ENCODE measurements at places on chromosomes 11 and 22.

DNA sequence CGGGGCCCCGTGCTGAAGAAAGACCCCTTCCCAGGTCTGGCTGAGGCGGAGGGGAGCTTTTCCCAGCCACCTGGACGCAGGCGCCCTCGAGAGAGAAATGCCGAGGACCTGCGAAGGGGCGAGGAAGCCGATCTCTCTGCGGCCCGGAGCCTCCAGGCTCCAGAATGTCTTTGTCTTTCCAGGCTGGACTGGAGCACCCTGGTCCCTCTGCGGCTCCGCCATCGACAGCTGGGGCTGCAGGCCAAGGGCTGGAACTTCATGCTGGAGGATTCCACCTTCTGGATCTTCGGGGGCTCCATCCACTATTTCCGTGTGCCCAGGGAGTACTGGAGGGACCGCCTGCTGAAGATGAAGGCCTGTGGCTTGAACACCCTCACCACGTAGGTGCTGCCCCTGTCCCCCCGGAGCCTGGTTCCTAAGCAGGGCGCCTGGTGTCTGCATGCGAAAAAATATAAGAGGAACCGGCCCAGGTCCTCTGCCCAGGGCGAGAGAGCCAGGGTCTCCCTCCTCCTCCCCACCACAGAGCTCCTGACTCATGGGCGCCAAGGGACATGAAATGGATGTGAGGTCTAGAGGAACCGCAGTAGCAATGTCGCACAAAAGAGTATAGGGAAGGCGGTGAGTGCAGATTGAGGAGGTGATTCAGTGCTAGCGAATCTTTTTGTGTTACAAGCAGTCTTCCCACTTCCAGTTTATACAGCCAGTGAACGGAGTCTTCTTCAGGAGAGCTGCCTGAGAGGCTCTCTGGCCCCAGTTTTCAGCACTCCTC lies 11.0 kb downstream of the GLB1L2 start:
- DNase-seq = no peak

DNA sequence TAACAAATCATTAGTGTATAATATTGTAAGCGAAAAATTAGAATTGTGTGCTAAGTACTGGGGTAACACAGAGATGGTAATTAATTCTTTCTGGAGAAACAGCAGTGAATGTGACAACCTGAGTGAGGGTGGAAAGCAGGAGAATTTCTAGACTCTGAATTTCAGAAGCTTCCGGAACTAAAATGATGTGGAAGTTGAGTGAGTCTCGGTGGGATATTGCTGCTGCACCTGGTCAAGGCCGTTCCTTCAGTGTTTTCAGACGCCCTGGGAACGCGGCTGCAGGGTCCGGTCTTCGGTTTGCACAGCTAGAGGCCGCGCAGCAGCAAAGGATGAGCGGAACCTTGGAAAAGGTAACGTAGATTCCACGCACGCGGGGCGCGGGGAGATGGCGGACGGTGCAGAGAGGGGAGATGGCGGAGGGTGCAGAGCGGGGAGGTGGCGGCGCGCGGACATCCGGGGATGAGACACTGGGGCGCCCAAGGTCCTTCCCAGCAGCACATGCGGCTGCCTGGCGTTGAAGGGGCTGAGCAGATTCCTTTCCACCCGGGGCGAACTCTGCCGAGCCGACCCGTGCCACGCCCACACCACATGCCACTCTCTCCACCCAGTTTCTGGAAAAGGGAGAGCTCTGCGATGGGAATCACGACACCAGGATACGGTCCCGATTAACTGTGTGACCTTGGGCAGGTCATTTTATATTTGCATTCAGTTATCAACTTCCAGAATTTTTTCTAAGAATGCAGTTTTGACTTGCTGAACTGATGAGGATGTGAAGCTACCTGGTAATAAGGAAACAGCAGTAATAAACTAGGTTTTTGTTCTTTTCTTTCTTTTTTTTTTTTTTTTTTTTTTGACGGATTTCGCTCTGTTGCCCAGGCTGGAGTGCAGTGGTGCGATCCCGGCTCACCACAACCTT lies at the start of gene MRPL48:
Gene MRPL48, plus strand, starts transcription at position 232 of the 916 bp plus-strand sequence. Its CDS starts 98 bp downstream, at position 330.
- DNase-seq = peak; percentile 82

- no peak for DNase-seq
These were observed 18.6 kb downstream of the C1QTNF6 start for GRCh38 chr22:37169406-37169805.

DNA sequence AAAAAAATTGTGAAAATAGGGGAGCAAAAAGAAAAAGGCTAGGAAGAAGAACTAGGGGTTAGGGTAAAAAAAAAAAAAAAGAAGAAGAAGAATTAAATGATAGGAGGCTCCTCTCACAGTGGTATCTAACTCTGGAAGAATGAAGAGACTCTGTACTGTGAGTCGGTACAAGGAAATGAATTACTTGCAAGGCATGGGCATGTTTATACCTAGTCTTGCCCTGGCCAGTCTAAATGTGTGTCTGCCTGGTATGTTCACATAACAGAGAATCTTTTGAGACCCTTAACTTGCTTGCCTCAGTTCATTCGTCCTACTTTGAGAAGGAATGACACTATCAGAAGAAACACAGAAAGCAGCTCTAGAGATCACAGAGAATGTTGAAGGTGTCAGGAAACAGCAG lies 159.6 kb downstream of the SWAP70 start:
- no peak for DNase-seq

- peak; percentile 52 for DNase-seq
These were observed 385.0 kb downstream of the CTTN start for GRCh38 chr11:70783356-70783755.

GRCh38 chr22:39013942-39014722 lies at the start of gene APOBEC3C:
Gene APOBEC3C, plus strand, starts transcription at chr22:39014257. Its CDS starts 106 bp downstream, at chr22:39014363.
- peak; percentile 43 for DNase-seq

DNA sequence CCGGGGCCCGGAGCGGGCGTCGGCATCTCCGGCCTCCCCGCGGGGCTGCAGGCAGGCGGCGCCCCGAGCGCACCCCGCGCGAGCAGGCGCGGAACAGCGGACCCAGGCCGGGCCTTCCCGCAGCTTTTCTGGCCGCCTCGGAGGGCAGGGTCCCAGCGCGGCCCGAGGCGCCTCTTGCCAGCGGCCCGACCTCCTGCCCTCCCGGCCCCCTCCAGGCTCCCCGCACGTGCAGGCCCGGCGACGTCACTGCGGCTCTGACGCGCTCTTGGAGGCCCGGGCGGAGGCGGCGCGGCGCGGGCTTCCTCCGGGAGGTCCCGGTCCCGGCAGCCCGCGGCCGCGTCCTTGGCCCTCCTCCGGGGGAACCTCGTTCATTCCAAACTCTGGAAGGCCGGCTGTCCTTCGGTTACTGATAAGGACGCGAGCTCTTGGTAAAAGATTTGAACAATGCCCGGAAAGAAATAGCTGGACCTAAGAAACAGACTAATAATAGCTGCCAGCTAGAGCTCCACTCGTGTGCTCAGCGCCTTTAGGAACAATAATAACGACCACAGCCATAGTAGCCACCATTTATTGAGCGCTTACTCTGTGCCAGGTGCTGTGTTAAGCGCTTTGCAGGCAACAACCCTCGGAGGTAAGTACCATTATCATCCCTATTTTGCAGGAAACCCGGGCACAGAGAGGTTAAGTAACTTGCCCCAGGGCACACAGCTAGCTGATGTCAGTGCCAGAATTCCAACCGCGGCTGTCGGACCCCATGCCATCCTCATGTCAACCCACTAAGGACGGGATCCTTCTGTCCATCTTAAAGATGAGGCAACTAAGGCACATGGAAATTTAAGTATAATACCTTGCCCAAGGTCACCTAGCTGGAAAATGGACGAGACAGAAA lies 39.1 kb upstream of the CREB3L1 start:
- DNase-seq = peak; percentile 66

- DNase-seq = no peak
These were observed at the start of gene IFITM5 for GRCh38 chr11:299081-299891. Gene IFITM5, minus strand, starts transcription at chr11:299526. Its CDS starts 36 bp downstream, at chr11:299490.

- DNase-seq = no peak
These were observed 132.4 kb upstream of the ZC3H12C start for GRCh38 chr11:109960831-109961230.

- no peak for DNase-seq
These were observed 86.9 kb downstream of the SYN3 start for GRCh38 chr22:32971276-32971675.

DNA sequence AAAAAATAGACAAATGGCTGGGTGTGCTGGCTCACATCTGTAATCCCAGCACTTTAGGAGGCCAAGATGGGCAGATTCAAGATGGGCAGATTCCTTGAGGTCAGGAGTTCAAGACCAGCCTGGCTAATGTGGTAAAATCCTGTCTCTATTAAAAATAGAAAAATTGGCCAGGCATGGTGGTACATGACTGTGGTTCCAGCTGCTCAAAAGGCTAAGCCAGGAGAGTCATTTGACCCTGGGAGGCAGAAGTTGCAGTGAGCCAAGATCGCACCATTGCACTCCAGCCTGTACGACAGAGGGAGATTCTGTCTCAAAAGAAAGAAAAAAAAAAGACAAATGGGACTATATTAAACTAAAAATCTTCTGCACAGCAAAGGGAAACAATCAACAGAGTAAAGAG lies 55.4 kb downstream of the USP35 start:
- no peak for DNase-seq

DNA sequence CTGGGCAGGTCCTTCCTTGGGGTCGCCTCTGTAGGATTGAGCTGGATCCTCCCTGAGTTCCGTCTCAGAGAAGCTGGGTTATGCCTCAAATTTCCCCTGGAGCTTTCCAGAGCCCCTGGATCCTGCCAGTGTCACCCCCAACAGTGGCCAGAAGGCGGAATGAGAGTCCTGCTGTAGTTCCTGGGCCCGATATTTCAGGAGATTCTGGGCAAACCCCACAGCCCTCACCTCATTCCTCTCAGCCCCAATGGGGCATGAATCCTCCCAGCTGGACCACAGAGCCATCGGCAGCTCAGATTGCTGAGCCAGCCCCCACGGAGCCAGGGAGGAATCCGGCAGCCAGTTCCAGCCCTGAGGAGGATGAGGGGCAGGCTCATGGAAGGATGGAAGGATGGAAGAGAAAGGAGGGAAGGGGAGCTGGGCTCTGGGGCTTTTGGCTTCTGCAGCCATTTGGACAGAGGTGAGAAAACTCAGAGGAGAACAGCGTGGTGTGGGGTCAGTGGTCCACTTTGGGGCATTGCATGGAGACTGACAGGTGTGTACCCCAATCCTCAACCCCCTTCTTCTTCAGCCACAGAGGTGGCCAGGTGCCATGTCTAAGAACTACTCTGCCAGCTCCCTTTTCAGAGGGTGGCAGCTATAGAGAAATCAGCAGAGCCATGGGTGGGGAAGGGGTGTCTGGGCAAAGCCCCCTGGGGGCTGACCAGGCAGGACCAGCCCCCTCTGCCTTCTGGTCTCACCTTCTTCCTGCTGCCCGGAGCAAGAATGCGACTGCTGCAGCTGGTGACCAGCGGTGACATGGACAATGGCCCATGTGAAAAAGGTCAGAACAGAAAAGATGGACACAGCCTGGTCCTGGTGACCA lies 867.6 kb downstream of the TBC1D22A start:
- no peak for DNase-seq

DNA sequence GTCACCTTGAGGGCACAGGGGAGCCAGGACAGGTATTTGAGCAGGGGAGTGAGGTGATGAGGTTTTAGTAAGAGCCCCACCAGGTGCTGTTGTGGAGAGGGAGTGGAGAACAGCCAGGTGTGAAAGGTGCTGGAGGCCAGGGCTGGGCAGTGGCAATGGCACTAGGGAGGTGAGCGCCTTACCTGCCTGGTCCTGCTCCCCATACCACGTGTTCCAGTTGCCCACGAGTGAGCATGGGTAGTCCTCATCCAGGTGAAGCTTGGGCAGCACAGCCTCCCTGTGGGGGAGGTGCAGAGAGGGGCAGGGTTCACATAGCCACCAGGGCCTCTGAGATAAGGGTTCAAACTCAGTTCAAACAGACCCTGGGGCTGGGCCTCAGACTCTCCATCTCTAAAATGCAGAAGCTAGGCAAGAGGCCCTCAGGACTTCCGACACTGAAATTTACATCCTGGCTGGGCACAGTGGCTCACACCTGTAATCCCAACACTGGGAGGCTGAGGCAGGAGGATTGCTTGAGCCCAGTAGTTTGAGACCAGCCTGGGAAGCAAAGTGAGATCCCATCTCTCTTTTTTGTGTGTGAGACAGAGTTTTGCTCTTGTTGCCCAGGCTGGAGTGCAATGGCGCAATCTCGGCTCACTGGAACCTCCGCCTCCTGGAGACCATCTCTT lies 11.8 kb downstream of the NIPSNAP1 start:
- no peak for DNase-seq

DNA sequence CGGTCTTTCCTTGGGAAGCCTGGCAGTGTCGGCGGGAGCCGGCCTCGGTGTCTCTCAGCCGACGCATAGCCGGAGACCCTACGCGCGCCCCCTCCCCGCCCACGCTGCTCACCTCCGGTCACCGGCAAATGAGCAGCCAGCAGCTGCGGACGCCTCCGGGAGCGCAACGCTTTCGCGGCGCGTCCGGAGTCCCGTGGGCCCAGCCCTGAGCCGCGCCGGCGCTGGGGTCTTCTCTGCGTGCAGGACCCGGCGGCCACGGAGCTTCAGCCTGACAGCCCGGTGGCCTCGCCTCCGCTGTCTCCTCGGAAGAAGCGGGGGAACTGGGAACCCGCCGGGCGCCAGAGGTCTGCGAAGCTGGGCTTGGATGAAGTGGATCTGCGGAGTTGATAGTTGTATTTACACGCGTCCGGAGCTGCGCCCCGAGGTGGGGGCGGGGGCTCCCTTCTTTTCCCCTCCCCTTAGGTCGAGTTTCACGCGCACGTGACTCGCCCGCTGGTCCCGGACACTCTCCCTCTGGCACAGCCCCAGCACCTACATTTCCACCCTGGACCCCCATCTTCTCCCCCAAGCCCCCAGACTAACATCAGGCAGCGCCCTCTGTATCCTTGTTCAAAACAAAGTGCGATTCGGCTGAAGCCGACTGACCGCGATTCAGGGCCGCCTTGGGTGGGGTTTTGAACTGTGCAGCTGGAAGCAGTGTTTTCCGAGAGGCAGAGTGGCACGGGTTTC lies at the start of gene SLC43A1:
Gene SLC43A1, minus strand, starts transcription at position 371 of the 729 bp plus-strand sequence. CDS start 1,591 bp downstream, outside the sequence.
- no peak for DNase-seq

GRCh38 chr11:118142081-118142480 lies 10.5 kb downstream of the SCN4B start:
- no peak for DNase-seq

DNA sequence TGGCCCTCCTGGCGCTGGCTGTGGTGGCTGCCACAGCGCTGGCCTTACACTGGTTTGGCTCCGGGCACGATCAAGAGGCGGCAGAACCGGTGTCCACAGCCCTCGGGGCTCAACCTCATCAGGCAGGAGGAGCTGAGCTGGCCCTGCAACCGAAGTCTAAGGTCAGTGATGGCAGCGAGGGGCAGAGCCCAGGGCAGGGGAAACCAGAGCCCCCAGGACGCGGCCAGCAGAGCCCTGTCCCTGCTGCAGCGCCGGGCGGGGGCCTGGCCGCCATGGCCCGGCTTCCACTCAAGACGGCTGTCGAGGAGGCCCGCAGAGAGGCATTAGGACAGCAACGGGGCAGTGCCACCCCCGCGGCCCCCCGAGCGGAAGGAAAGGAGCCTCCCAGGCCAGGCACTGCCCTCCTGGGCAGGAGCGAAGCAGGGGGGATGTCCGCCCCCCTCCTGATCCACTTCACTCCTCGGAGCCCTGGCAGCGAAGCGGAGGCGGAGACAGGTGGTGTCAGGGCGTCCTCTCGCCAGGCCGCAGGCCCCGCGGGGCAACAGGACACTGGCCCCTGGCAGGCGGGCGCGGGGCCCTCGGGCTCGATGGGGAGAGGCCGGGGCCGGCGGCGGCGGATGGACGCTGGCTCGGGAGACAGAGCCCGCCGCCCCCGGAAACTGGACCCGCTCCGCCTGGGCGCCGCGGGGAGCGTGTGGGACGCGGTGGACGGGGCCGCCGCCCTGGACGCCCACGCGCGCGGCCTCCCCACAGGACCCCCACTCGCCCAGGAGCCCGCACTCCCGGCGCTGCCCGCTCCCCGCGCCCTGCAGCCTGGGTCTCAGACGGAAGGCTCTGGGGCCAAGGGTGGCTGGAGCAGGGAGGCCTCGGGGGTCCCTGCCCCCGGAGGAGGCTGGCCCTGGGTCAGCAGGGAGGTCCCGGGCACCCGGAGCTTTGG lies 895 bp downstream of the KLHDC7B start:
- peak; percentile 40 for DNase-seq
